ENCODE measurements at places on chromosomes 4 and X. TPM values are rescaled to one million over a fixed set of nuclear protein-coding genes. Genes with fewer than 3 reads are reported as not detected.

The AR gene
- polyA plus RNA-seq = 5.3 TPM

The DNAAF6 gene
- polyA plus RNA-seq = not detected

The FHIP1A gene
- 3.8 TPM for polyA plus RNA-seq

The PROM1 gene
- 7.1 TPM for polyA plus RNA-seq

The SERPINA7 gene
- polyA plus RNA-seq = not detected

The KLHL4 gene
- 0.55 TPM for polyA plus RNA-seq

The MAGEA4 gene
- polyA plus RNA-seq = not detected

The REPS2 gene
- polyA plus RNA-seq = 1.7 TPM

The BCLAF3 gene
- polyA plus RNA-seq = 2.4 TPM

The RASGEF1B gene
- polyA plus RNA-seq = 11.5 TPM

The MAGEA8 gene
- not detected for polyA plus RNA-seq

The NUDT11 gene
- 0.89 TPM for polyA plus RNA-seq

The MAGEB2 gene
- polyA plus RNA-seq = not detected

The FAM47A gene
- polyA plus RNA-seq = not detected

The CASK gene
- 5.5 TPM for polyA plus RNA-seq

The TMPRSS11A gene
- not detected for polyA plus RNA-seq

The GPRIN3 gene
- 0.60 TPM for polyA plus RNA-seq

The CXCL13 gene
- 0.81 TPM for polyA plus RNA-seq

The STPG2 gene
- polyA plus RNA-seq = not detected

The SLC9B1 gene
- polyA plus RNA-seq = 0.18 TPM

The HMX1 gene
- not detected for polyA plus RNA-seq

The NAP1L2 gene
- 1.3 TPM for polyA plus RNA-seq

The SH2D1A gene
- polyA plus RNA-seq = 0.14 TPM

The UGT2B10 gene
- not detected for polyA plus RNA-seq

The PCDH10 gene
- 0.22 TPM for polyA plus RNA-seq

The TSPAN6 gene
- polyA plus RNA-seq = 11.4 TPM

The MAGEC3 gene
- not detected for polyA plus RNA-seq

The MAGED2 gene
- polyA plus RNA-seq = 67.6 TPM

The PPP2R2C gene
- polyA plus RNA-seq = 0.34 TPM

The BEND2 gene
- not detected for polyA plus RNA-seq

The L1CAM gene
- polyA plus RNA-seq = 1.8 TPM

The GAGE12F gene
- polyA plus RNA-seq = not detected

The UGT8 gene
- not detected for polyA plus RNA-seq

The CRLF2 gene
- polyA plus RNA-seq = 0.03 TPM

The TEX13D gene
- not detected for polyA plus RNA-seq

The SLC10A4 gene
- 0.03 TPM for polyA plus RNA-seq

The SPATA4 gene
- polyA plus RNA-seq = 0.09 TPM

The NHSL2 gene
- polyA plus RNA-seq = 0.41 TPM

The PCDH11X gene
- polyA plus RNA-seq = 0.03 TPM

The IL15 gene
- polyA plus RNA-seq = 0.61 TPM

The PRR32 gene
- polyA plus RNA-seq = not detected

The SMIM31 gene
- 1.0 TPM for polyA plus RNA-seq

The TCEANC gene
- polyA plus RNA-seq = 0.97 TPM

All from adipose tissue (tissue), 3 donors.